Foreskin keratinocyte (primary cell): ENCODE measurements at places on chromosomes 7 and 10. TPM values are rescaled to one million over a fixed set of nuclear protein-coding genes. Genes with fewer than 3 reads are reported as not detected.

CFAP70 gene
- polyA plus RNA-seq = 0.10 and 0.22 TPM in 2 replicates

CALY gene
- polyA plus RNA-seq = not detected in 2 replicates

MSMB gene
- polyA plus RNA-seq = not detected in 2 replicates

SLC39A12 gene
- polyA plus RNA-seq = not detected in 2 replicates

TMEM140 gene
- 0.04 TPM in 1 of 2 replicates, not detected in the other for polyA plus RNA-seq

R3HCC1L gene
- polyA plus RNA-seq = 10.3 and 10.4 TPM in 2 replicates

HMX2 gene
- not detected in 2 replicates for polyA plus RNA-seq

FAM180A gene
- polyA plus RNA-seq = 0.59 and 1.4 TPM in 2 replicates

- peak; percentile 52 for DNase-seq
These were observed 96.8 kb downstream of the GLCCI1 start for GRCh38 chr7:8065356-8065813.

- no peak for DNase-seq
These were observed 277.4 kb downstream of the AGMO start for GRCh38 chr7:15284396-15284795.

DNA sequence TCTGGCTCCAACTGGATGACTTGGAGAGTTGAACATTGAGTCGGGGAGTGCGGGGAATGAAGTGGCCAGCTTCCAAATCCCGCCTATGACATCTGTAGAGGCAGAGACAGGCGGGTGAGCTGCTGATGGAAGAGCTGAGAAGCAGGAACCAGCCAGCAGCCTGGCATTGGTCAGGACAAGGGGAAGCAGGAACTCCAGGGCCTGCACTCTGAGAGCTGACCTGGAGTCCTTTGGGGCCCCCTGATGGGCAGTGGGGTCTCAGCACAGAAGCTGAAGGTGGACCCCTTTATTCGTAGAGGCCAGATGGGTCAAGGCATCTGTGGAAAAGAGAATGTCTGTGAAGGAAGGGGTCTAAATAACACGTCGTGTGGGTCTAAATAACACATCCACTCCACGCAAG is 57.0 kb downstream of the SEC61G start:
- DNase-seq = no peak

DNA sequence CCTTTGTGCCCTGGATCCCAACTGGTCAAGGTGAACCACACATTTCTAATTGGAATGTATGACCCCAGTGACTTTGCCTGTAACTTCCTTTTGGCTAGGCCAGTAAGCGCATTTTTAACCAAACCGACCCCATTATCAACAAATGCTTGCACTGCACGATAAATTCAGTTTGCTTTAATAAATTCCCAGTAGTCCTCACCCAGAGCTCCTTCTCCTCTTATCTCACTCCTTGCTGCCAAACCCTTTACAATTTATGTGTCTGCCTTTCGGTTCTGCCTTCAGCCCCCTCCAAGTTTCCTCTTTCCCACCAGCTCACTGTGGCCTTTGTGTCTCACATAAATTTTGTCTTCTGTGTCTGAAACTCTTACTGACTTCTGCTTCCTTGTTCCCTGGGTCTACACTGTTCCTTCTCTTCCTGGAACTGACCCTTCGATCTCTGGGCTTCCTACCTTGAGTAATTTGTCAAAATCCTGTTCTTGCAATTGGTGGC is 59.0 kb downstream of the TBXAS1 start:
- DNase-seq = no peak

GRCh38 chr10:116364868-116365267 is 40.6 kb downstream of the CCDC172 start:
- no peak for DNase-seq

DNA sequence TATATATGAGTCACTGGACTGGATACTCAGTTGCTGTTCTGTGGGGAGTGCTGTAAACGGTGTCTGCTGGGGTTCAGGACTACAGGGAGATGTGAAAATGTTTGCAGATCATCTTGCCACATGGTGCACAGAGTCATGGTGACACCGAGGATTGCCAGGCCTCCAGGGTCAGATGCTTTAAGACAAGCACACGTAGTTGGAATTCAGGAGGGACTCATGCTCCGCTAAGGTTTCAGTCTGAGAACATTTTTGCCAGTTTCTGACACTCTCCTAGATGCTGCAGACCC is 211.3 kb downstream of the CXCL12 start:
- no peak for DNase-seq

DNA sequence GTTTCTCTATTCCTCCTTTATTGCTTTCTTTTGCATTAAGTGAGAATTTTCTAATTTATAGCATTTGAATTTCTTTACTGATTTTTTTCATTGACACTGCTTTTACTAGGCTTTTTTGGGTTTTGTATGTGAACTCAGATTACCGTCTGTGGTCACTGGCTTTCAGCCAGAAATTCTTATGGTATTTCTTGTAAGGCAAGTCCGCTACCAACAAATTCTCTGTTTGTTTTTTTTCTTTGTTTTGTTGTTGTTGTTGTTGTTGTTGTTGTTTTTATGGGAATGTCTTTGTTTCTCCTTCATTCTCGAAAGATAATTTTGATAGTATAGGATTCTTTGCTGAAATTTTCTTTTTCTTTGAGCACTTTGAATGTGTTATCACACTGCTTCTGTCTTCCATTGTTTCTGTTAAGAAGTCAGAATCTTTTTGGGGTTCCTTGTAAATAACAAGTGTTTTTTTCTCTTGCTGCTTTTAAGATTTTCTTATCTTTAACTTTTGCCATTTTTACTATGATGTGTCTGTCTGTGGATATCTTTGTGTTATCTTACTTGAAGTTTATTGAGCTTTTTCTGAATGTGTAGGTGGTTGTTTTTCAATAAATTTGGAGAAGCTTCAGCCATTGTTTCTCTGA is 7.2 kb downstream of the NET1 start:
- no peak for DNase-seq

- DNase-seq = no peak
These were observed 295.6 kb downstream of the PTPRN2 start for GRCh38 chr7:158291998-158292397.

DNA sequence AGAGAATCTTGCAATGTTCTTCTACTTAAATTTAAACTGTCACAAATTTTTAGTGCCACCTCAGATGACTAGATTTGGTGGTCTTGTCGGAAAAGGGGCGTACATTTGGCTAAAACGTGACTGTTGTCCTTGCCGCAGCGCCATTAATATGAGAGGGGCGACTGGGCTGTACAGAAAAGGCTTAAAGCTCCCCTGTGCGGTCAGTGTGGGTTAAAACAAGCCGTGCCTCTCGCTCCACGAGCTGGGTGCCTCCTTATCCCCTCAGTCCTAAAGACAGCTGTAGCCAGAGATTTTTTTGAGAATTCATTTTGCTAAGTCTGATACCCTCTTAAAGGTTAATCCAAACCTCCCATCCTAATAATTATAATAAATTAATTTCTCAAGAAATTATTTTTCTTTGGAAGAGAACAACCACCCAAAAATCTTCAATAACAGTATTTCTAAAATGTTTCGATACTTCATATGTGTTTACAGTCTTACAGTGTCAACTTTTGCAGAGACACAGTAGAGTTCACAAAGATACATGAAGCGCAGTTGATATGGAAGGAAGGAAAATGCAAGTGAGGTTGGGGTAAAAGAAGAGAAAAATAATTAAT is 68.6 kb downstream of the C7orf25 start:
- no peak for DNase-seq

GRCh38 chr7:99001482-99002147 is 123.3 kb downstream of the TRRAP start:
- no peak for DNase-seq
